ENCODE measurements at places on chromosomes 13 and 19.

DNA sequence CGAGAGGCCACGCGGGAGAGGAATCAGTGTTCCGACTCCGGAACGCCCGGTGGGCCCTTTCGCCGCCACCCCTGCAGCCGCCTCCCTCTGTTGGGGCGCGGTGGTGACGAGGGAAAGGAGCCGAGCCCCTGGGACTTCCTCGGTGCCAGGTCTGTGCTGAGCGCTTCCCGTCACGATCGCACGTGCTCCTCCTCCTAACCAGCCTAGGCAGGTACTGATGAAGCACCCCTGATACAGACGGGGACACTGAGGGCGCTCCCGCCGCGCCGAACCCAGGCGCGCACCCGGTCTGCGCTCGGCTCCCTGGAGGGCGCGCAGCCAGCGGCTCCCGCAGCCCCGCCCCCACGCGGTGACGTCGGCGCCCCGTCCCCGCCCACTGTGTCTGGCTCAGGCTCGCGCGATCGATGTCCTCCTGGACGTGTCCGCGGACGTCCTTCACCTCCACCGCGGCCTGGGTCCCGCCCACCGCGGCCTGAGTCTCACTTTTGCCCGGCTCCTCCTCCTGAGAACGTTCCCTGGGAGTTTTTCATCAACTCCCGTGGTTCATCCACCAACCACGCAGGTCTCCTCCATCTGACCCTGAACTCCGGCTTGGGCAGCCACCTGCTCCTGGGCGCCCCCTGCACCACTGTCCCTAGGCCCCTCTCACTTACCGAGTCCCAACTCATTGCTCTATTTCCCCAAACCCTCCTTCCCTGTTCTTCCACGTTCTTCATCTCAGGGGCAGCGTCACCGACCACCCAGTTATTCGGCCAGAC lies 2.6 kb upstream of the KLK15 start:
- peak; percentile 72 for DNase-seq

- DNase-seq, result no peak
These were observed 314.7 kb downstream of the UQCRFS1 start for GRCh38 chr19:28898249-28898648.

GRCh38 chr19:6632002-6632621 lies 37.8 kb downstream of the TNFSF14 start:
- peak; percentile 98 for DNase-seq

DNA sequence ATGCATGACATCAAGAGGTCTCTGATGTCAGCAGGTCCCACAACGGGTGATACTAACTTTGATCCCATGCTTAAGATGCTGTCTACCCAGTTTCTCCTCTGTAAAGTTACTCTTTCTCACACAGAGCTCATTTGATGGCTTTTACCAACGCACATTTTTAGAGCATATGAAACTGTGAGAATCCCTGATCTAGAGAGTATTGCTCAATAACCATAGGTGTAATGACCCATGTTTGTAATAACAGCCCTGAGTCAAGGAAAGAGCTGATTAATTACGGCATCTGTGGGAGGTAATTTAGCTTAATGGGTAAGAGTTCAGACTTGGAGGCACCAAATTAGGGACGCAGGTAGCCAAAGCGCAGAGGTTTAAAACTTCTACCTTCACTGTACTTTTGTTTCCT lies 18.0 kb upstream of the IZUMO2 start:
- DNase-seq, result no peak

DNA sequence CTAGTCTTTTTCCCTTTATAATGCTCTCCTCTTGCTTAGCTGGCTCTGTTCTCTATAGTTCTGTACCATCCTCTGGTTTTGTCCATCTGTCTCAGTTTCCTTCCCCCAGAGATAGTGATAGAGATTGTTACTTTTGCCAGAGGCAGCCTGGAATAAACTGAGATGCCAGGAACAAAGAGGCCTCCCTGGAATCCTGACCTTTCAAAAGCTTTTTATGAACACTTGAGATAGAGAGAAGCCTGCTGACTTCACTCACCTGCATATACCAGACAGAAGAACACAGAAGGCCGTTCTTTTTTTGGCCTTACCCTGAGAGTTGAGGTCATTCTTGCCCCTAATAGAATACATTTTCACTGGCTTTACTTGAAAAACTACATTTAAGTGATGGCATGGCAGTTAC lies 150.2 kb downstream of the LHFPL6 start:
- no peak for DNase-seq

DNA sequence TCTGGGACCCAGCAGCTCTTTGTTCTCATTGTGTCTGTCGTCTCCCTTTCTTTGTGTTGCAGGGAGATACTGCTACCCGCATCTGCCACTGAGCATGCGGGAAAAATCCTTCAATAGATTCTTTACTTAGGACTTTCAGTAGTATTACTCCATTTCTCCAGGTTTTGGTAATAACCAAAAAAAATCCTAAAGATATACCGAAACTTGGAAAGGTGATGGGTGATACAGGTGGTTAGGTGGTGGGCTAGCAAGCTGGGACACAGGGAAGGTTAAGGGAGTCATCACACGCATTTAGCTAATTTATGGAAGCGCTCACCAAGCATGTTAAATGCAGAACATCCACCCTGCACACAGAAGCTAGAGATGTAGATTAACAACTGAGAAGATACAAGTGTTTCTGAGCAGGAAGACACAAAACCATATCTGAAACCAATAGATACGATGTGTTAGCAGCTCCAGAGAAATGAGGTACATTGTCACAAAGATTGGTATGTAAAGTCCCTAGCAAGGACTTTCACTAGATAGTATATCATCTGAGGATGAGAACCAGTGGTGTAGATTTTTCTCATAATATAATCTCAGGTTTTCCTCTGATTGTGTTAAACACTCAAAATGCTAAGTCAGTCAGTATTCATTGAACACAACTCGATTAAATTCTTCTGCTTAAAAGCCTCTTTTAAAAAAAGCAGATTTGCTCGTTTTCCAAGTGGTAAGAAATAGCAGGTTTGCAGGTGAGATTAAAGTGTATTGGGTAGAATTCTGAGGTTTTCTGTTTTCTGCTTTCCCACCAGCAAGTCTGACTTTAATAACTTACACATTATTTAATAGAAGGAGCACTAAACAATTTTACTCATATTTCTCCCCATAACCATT lies 1.2 kb upstream of the SLAIN1 start:
- DNase-seq, result no peak

DNA sequence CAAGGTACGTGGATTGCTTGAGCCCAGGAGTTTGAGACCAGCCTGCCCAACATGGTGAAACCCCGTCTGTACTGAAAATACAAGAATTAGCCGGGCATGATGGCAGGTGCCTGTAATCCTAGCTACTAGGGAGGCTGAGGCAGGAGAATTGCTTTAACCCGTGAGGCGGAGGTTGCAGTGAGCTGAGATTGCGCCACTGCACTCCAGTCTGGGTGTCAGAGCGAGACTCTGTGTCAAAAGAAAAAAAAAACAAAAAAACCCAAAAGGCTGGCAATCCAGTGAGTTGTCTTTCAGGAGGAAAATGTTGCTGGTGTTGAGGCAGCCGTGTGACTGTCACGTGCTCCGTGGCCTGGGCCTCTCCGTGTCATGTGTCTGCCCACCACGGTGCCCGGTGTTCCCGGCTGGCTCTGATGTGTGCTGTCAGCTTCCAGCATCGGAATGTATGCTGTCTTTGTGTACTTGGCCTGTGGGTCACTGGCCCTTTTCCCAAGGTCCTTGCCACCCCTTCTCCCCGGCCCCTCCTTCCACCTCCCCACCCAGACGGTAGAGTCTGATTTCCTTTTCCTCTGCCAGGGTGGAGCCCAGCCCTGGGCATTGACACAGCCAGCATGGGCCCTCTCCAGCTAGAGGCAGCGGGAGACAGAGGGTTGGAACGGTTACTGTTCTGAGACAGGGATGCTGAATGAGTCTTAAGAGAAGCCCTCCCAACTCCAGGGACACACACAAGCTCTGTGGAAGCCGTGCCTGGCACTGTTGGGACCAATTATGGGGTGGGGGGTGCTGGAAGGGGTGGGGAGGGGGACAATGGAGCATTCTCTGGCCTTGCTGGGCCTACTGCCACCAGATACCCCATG lies 7.2 kb upstream of the TUBB4A start:
- no peak for DNase-seq

DNA sequence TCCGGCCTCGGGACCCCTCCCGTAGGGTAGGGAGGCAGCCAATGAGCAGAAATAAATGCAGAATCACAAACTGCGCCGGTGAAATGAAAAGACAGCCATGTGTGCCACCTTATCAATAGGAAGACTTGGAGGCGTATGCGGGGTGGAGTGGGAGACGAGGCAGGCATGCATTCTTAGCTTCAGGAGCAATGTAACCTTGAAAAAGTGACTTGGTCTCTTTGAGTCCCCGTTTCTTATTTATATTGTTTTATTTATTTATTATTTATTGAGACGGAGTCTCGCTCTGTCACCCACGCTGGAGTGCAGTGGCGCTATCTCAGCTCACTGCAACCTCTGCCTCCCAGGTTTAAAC lies 16.0 kb downstream of the SSC5D start:
- no peak for DNase-seq

DNA sequence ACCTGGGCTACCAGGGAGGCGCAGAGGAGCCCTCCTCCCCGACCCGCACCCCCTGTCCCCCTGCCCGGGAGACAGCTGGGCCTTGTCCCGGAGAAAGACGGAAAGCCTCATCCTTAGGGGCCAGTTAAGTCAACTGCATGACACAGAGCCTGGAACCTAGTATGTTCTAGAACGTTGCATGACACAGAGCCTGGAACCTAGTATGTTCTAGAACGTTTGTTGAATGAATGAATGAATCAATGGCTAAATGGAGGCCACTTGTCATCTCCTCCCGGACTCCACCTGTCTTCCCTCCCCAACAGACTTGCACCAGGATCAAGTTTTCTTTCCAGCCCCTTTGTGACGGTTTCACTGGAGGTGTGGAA lies 706 bp downstream of the SERP2 start:
- DNase-seq, result no peak

GRCh38 chr19:45638930-45639729 lies at the start of gene EML2:
Gene EML2, minus strand, starts transcription at chr19:45639397. Its CDS starts 21 bp downstream, at chr19:45639376.
- peak; percentile 54 for DNase-seq

DNA sequence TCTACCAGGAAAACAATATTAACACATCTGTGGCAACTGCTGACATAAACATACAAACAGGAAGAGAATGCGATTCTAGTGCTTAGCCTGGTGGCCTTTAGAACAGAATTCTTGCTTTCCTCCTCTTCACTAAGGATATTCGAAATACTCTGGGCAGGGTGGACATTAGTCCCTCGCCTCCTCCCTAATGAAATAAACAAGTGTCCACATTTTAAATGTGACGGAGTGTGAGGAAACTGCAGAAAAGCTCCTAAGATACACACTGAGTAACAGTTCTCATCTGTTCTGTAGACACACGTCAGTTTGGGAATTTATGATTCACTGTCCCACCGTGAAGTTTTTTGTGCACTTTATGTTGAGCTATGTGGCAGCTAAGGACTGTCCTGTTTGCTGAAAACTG lies 639 bp downstream of the STARD13 start:
- no peak for DNase-seq

GRCh38 chr13:30126903-30127428 lies 180.4 kb downstream of the KATNAL1 start:
- no peak for DNase-seq

- DNase-seq, result no peak
These were observed 11.3 kb downstream of the RGCC start for GRCh38 chr13:41468631-41469030.
